ENCODE measurements at places on chromosomes 12 and 14.
A peak's percentile ranks its signal among the peaks of the same experiment; 100 is the strongest.

DNA sequence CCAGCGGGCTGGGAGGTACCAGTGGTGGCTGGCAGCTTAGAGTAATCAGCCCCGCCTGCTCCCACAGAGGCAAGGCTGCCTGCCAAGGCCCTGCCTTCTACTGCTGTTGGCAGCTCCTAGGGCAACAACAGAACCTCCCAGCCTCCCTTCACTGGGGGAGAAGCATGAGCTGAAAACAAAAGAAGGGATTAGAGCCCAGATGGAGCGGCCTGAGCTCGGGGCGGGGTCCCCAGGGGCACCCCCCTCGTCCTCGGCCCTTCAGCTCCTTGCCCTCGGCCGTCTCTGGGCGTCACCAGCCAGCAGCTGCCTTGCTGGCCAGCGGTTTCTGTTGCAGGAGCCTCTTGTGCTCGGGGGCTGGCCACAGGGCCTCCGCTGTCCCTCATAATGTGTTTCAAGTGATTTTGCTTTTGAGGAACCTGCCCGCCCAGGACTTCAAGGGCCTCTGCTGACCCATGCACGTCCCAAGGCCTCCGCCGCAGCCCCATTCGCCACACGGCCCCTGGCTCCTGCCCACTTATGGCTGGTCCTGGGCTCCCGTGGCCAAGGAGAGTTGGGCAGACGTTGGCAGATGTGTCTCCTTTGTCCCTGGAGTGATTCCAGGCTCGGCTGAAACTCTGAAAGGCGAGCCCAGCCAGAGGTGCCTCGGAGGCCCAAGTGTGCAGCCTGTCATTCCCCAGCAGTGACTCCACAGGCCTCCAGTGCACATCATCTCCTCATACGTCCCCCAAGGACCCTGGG, 49.7 kb downstream of the PSMA6 start:
- DNase-seq, result no peak

GRCh38 chr14:71597955-71598660, 334.1 kb upstream of the RGS6 start:
- no peak for DNase-seq

GRCh38 chr14:61258985-61259384, 22.2 kb downstream of the TMEM30B start:
- DNase-seq, result no peak

GRCh38 chr12:124002021-124002644, 29.1 kb downstream of the ZNF664 start:
- no peak for DNase-seq

GRCh38 chr12:95943330-95943842, at the start of gene AMDHD1:
Gene AMDHD1, plus strand, starts transcription at chr12:95943331. Its CDS starts 68 bp downstream, at chr12:95943399.
- peak; percentile 35 for DNase-seq

DNA sequence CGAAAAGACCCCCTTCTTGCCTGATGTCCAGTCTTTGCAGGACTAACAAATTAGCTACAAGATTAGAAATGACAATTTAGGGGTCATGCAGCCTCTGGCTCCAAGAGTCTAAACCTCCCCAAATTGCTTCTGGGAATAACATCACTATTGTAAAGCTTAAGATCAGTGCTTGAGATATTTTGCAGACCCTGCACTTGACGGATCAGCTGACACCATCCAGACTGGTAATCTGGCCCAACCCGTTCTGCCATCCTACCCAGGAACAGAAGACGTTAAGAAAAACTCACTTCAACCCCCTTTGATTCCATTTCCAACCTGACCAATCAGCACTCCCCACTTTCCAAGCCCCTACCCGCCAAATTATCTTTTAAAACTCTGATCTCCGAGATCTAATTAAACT, 236.7 kb upstream of the KRR1 start:
- no peak for DNase-seq

GRCh38 chr12:103901518-103902173, 28.6 kb upstream of the HSP90B1 start:
- DNase-seq, result no peak

- DNase-seq, result no peak
Measured at GRCh38 chr12:101612160-101612916, 17.6 kb downstream of the MYBPC1 start.

DNA sequence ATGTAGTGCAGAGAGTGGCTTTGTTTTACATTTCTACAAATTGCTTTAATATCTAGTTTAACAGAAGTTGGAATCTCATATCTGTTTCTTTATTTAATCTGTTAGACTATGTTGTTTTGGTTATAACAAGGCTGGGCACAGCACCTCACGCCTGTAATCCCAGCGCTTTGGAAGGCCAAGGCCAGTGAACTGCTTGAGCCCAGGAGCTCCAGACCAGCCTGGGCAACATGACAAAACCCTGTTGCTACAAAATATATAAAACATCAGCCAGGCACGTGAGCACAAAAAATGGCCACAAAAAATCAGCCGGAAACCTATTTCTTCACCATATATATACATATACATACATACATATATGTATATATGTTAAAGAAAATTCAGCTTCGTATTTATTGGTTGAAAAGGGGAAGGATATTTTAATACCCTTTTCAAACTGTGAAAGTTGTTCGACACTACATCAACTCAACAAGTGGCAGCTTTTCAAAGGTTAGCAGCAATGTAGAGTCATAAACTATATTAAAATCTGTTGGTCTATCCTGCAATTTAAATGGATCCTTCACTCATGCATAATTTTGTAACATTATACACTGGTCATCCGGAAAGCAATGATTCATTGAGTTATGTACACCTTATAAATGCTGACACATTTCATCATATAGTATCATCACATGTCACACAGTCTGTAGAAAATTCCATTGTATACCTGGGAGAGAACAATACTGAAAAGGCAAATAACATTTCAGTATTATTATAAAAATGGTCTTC, 7.1 kb downstream of the NR2C1 start:
- no peak for DNase-seq

GRCh38 chr14:54220071-54220703, 176.6 kb upstream of the CDKN3 start:
- no peak for DNase-seq

- DNase-seq, result no peak
Measured at GRCh38 chr14:67269298-67270060, 28.2 kb downstream of the PALS1 start.

DNA sequence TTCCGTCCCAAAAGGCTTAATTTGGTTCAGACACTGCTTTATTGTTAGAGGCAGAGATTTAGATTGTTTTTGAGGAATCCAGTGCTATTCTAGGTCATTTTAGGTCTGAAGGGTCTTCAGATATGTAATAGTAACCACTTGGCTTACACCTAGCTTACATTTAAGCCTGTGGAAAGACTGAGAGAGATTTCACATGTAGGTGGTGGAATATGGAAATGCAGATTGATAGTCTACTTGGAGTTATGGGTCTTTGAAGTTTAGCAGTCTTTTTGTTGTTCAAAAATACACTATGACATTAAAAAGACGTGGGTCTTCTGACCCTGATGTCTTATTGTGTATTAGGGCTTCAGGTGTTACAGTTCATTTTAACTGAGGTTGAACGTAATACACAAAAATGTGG, 51.4 kb upstream of the CCT2 start:
- no peak for DNase-seq

DNA sequence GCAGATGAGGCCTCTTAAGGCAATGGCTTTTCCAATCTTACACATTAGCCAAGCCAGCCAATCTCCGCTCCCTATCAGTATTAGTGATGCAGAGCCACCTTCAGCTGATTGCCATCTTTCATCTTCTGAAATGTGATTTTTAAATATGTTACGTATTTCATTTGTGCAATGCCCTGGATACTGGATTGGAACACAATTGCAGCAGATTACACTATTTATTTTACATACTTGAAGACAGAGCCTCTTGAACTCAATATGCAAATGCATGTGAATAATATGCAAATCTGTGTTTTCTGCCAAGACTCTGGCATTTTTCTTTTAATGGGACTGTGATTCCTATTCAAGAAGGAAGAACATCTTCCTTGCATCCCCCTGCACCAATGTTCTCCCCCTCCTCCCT, 90.5 kb downstream of the GRIN2B start:
- no peak for DNase-seq

DNA sequence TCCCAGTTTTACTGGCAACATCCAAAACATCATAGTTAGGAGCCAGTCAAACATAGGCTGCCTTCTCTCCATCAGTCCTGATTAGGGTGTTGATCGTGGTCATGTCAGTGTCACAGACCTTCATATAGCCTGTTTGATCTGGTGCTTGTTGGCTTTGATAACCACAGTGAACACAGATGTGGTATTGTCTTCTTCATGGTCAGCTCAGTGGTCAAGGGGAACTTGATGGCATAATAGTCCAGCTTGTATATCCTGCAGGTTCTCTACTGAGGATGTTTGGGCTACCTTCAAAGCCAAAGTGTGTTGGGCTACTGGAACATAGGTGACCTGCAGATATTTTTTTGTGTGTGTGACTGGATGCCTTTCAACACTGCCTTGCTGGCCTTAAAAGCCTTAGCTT, 21.7 kb downstream of the PRORP start:
- DNase-seq, result no peak

- no peak for DNase-seq
Measured at GRCh38 chr14:105525861-105526775, at the start of gene TMEM121. Gene TMEM121, plus strand, starts transcription at chr14:105526583. Its CDS starts 2,252 bp downstream, at chr14:105528835.

DNA sequence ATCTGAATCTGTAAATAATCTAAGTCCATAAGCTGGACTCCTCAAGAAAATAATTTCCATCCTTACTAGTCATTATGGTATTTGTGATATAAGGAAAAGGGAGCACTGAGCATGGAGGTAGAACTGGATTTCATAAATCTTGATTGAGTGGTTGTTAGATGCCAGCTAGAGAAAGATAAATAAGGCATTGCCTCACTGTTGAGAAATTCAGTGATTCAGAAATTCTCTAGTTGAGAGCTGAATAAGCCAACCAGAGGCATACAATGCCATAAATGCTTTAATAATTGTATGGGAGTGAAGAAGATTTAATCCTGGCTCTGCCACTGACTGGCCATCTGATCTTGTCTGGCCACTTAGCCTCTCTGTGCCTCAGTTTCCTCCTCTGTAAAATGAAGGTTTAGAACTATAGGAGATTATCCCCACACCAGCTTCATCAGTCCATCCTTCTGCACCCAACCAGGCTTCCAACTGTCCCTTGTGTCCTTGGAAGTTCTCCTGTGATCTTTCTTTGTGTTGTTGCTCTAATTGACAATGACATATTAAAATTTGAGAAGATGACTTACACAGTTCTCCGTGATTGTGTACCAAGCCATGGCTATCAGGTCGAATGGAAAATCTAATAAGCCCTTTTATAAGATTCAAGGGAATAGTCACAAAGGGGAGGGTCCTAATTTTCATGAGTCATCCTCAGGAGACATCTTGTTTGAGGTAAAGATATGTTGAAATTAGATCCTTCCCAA, 394.3 kb downstream of the EGLN3 start:
- no peak for DNase-seq

GRCh38 chr14:99753225-99754140, 39.7 kb upstream of the EML1 start:
- DNase-seq, result no peak

GRCh38 chr14:72024043-72024407, 91.8 kb downstream of the RGS6 start:
- DNase-seq, result peak; percentile 42

DNA sequence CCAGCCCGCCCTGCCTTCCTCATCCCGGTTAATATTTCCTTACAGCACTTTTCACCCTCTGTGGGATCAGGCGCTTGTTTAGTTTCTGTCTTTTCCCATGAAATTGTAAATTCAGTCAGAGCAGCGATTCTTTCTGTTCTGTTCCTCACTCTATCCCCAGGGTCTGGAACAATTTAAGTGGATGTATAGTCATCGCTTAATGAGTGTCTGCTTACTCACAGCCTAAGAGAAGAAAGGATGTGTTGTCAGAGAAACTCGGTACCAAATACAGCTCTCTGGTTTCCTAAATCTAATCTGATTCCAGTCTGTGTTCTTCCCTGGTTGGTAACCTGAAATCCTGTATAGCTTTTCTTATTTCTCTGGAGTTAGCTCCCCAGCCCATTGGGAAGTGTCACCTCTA, 44.9 kb downstream of the FOS start:
- DNase-seq, result no peak

DNA sequence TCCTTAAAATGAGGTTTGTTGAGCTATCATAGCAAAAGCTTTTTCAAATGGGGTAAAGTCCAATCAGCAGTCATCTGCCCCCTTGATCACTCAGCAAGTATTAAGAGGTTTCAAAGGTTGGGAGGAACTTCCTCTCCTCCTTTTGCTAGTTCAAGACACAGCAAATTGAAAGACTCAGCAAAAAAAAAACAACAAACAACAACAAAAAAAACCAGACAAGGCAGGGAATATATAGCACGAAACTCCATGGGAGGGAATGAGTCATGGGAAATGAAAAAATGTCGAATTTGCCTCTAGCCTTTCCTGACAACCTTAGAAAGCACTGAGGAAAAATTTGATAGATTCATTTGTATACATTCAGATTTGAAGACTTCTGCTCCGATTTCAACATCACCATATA, 1.6 kb upstream of the SLC7A8 start:
- no peak for DNase-seq

- DNase-seq, result no peak
Measured at GRCh38 chr12:80151131-80151530, 51.8 kb downstream of the OTOGL start.

GRCh38 chr12:26554332-26554731, 278.7 kb downstream of the ITPR2 start:
- no peak for DNase-seq

DNA sequence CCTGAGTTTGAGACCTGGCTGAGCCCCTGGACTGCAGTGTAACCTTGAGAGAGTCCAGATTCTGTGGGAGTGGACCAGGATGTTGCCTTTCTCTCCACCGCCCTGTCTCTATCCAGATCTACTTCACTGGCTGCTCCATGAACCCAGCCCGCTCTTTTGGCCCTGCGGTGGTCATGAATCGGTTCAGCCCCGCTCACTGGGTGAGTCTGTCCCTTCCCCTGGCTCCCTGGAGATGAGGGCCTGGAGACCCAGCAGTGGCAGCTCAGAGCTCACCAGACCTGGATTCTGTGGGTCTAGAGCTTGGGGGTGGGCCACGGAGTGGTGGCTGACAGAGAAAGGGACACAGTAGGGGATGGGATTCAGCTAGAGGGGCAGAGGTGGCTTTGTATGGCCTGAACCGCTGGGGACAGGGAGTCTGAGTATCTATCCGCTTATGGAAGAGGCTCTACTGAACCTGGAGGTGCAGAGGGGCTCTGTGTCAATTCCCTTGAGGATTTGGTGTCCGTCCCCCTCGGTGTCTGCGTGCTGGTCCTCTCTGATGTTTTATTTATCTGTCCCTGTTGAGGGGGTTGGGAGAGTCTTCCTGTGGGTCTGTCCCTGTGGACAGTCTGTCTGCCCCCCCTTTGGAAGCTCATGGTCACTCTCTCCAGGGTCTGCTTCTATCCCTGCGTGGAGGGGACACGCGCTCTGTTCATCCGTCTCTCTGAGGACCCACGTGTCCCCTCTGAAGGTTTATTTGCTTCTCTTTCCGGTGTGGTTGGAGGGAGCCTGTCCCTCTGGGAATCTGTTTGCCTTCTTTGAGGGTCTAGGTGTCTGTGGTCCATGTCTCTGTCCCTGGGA, 2.5 kb downstream of the AQP5 start:
- DNase-seq, result no peak

GRCh38 chr12:63931703-63932102, 87.2 kb downstream of the SRGAP1 start:
- DNase-seq, result no peak

GRCh38 chr12:132066345-132066685, 77.8 kb downstream of the DDX51 start:
- peak; percentile 10 for DNase-seq

Data from stimulated activated CD4-positive, alpha-beta T cell treated with anti-CD3 and anti-CD28 coated beads, TNF-alpha, amount 100 ng/mL, for 48 hours (primary cell).